ENCODE measurements at places on chromosomes 2 and 18.

DNA sequence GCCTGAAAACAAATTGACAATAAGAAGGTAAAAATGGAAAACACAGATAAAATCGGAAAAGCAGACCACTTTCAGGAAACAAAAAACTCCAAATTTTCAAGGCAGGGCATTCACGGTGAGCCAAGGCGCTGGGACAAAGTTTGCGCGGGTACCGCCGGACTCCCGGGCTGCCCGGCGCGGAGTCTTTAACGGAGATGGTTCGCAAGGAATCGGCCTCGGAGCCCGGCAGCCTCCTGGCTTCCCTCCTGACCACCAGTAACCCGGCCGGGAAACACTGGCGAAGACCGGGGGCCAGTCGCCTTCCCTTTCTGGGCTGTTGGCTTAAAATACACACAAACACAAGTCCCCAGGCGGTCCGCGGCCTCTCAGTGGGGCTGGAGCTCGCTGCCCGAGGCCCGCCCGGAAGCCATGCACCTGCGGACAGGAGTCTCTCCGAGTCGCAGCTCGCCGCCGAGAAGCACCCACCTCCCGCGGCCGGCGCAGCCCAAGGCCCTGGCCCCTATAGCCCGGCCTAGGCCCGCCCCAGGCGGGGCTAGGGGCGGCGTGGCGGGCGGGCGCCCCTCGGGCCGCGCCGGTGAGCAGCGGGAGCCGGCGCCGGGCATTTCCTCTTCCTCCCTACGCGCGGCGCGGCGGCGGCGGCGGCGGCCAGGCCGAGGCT is 622 bp upstream of the KCMF1 start:
- DNase-seq: peak; percentile 59

DNA sequence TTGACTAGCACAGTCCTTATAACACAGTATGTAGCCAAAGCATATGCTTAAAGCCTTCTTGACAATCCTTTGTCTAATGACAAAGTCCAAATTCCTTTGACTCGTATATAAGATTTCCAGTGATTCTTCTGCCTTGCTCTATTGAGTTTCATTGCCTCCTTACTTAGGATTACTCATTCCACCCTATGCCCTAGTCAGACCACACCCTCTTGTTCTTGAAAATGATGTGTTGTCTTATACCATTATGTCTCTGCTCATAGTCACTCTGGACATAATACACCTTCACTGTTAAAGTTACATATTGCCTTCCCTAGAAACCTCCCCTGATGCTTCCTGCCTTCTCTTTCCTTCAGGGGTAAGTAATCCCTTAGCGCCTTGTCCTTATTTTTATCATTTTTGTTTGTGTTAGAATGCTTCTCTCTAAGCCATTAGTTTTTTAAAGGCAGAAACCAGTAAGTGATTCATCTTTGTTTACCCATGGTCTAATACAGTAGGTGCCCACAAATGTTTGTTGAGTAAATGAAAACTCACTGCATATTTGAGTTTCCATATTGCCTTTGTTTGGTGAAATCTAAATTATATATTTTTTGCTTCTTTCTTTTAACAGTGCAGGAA is 19.3 kb downstream of the GPD2 start:
- DNase-seq: no peak

GRCh38 chr2:226118471-226119429 is 680.9 kb downstream of the IRS1 start:
- DNase-seq: no peak

- DNase-seq: no peak
Measured at GRCh38 chr2:113878743-113879142, 11.1 kb upstream of the ACTR3 start.

DNA sequence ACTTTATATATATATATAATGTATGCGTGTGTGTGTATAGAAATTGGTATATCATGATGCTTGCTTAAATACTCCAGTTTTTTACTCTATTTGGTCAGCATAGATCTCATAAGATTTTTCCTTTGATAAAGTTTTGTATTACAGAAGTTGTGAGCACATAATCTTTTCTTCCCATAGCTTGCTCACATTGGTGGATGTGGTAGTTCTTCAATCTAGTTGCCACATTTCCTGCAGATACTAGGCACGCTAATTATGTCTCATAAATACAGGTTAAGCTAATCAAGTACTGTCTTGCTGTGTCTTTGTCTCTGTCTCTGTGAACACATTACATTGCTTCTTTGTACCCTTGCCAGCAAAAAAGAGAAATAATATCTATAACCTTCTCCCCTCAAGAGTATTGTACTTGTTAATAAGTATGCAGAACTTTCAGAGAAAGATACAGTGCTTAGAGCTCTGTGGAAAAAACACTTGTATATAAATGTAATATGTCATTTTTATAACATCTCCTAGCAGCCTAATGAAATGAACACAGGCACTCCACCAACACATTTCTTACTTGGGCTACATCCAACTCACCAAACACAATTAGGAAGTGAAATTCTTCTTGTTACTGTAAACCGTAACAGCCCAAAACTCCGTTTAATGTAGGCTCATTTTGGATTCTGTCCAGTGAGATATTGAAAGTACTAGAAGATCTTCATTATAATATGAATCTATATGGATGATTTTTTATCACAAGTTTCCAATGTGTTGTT is 306.7 kb upstream of the SLC8A1 start:
- DNase-seq: no peak
